ENCODE measurements at places on chromosomes 7 and 10. TPM values are rescaled to one million over a fixed set of nuclear protein-coding genes. Genes with fewer than 3 reads are reported as not detected.

PRSS1 gene
- 5.6 TPM for total RNA-seq

PLA2G12B gene
- total RNA-seq: not detected

FIS1 gene
- 155 TPM for total RNA-seq

UFSP1 gene
- 2.0 TPM for total RNA-seq

AGR2 gene
- not detected for total RNA-seq

RAPGEF5 gene
- 77.1 TPM for total RNA-seq

Measured in aorta (tissue), 5 donors.